Muscle of leg (tissue), 16 donors: ENCODE measurements at places on chromosomes 3 and 15.

- peak; percentile 43 for DNase-seq
These were observed 354.1 kb downstream of the GABRG3 start for GRCh38 chr15:27324886-27325615.

GRCh38 chr3:156741935-156742334, 67.5 kb downstream of the TIPARP start:
- peak; percentile 19 for DNase-seq

DNA sequence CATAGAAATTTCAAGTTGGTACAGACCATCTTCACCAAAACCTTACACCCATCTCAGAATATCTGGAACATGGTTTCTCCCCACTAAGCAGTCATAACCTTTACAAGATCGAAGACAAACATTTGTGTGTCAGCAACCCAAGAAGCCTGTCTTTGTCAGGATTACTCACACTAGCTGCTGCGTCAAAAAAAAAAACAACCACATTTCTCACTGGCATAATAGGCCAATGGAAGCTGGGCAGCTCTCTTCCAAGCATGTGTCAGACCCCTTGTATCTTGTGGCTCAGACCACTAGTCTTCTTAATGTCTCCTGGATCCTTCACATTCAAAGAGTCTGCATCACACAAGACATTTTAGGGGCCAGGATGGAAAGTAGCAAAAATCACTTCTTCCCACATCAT, 266.9 kb upstream of the IGF1R start:
- no peak for DNase-seq

GRCh38 chr3:8164145-8164544, 337.5 kb upstream of the LMCD1 start:
- no peak for DNase-seq

DNA sequence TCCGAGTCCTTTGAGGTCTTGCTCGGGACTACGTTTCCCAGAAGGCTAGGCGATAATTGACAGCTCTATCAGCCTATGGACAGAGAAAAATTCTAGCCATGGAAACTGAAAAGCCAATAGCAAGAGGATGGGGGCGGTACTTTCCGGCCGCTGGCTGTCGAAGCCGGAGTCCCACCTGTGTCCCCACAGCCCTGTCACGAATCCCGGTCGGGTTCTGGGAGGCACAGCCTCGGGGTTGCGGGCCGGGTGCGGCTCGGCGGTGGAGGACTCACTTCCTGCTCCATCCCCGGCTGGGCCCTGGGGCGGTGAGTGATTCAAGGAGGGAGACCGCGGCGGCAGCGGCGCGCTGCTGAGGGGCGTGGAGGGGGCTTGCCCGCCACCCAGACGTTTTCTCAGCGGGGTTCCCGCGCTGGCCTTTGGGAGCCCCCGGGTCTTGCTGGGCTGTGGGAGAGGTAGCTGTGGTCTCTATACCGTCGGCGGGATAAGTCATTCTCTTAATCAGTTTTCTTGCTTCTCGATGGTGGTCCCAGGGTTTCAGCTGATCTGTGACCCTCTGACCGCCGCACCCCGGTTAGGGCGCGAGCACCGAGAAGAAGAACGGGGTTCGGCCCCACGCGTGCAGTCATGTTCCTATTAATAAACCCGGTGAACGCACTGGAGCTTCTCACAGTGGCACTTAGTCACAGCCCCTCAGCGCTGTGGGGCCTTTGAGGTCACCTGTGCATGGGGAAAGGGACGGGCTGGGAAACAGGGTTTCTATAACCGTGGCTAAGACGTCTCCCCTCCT, at the start of gene ZNF774:
TSS of gene ZNF774 (plus strand) at position 178 of the 787 bp plus-strand sequence. CDS start 2,377 bp downstream, outside the sequence.
- peak; percentile 98 for DNase-seq

DNA sequence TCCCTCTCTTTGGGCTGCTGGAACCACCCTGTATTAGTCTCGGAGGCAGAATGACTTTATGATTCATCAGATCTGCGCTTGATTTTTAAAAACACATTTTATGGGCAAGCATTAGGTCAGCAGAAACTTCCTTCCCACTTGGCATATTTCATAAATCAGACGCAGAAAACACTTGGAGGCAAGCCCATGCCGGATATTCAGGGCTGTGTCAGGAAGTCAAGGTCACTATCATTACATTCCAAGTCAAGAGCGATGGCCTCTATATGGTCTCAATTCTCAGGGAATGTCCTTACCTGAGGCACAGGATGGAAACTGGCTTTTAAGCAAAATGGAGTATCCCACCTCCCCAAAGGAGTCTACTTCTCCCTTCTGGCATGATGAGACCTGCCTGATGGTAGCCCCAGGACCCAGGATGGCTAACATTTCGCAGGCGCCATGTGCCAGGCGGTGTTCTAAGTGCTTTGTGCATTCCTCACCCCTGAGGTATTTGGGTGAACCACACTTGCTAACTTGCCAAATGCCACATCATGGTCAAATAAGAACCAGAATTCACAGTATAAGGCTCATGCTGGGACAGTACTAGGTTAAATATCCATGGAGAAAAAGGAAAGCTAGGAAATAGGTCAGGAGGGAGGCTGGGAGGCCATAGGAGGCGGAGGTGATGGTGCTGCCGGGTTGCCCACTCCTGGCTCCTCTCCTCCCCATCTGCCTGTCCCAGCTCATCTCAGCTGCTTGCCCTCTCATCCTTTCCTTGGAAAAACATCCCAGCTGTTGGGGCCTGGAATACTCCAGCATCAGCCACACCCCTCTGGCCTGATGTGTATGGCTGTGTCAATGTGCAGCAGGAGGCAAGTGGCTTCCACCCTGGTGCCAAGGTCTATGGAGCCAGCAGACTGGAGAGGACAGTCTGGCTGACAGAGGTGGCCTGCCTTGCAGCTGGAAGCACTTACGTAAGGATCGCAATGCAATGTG, 18.8 kb downstream of the BCL2L10 start:
- DNase-seq: peak; percentile 82

DNA sequence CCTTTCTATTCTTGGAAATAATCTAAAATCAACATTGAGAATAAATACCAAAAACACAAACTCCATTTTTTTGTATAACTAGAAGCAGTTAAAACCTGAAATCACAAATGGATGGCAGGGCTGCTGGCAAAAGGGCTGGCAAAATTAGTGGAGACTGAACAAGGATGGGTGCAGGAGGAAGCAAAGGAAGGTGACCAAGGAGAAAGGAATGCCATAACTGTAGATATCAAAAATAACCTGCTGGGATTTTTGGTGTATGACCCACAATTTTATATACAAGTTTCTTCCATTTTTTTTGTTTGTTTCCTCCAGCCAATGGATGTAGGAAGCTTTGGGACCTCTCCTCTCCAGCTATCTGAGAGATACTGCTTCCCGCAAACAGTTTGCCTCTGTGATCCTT, 12.7 kb downstream of the CFAP44 start:
- DNase-seq: no peak

- DNase-seq: peak; percentile 86
These were observed 632 bp upstream of the CRELD1 start for GRCh38 chr3:9932843-9933560.

GRCh38 chr3:117404730-117405129, 695.2 kb downstream of the TUSC7 start:
- no peak for DNase-seq

- peak; percentile 53 for DNase-seq
These were observed 33.8 kb downstream of the DRD3 start for GRCh38 chr3:114144909-114145688.

- DNase-seq: no peak
These were observed 19.7 kb upstream of the RORA start for GRCh38 chr15:61248790-61249189.

- DNase-seq: peak; percentile 88
These were observed 2.8 kb downstream of the ADAMTS17 start for GRCh38 chr15:100338971-100339444.

DNA sequence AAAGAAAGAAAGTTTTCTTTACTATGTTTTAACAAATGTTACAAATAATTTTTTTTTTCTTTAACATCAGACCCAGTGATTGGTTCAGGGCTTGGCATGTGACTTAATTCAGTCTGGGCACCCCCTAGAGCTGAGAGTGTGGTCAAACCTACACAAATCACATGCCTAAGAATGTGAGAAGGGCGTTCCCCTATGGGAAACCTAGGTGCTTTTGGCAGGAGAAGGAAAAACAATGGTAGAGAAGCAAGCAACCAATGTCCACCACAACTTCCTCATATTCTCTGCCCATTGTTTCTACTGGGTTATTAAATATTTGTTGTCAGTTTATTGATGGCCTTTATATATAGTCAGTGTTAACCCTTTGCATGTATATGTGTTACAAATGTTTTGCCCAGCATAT, 21.4 kb upstream of the PIAS1 start:
- no peak for DNase-seq

DNA sequence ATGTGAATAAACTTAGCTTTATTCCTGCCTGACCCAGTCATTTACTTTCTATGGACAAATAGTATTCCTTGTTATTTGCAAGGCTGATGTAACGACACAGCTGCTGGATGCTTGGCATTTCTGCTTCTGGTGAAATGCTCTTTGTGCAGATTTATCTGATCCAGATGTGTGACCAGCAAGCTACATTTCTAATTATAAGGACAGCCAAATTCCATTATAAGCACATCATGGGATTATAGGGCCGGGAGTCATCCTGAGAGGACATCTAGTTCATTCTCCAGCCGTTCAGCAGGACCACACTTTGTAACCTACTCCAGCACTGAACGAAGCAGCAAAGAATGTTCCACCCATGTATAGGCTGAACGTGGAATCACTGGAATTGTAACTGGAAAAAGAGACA, 42.9 kb downstream of the FNDC3B start:
- DNase-seq: peak; percentile 99

DNA sequence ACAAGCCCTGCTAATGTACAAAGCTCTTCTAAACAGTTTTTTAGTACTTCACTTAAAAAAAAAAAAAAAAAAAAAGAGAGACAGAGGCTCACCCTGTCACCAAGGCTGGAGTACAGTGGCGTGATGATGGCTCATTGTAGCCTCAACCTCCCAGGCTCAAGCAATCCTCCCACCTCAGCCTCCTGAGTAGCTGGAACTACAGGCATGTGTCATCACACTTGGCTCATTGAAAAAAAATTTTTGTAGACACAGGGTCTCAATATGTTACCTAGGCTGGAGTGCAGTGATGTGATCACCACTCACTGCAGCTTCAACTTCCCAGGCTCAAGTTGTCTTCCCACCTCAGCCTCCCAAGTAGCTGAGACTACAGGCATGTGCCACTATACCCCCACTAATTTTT, 47.6 kb upstream of the HEG1 start:
- DNase-seq: no peak

GRCh38 chr3:159721324-159721723, 267.3 kb upstream of the IL12A start:
- DNase-seq: no peak

- peak; percentile 98 for DNase-seq
These were observed at the start of gene NECTIN3 for GRCh38 chr3:111071257-111072030. TSS of gene NECTIN3 (plus strand) at chr3:111071816. CDS start at chr3:111072018, 202 bp downstream.

- DNase-seq: no peak
These were observed 908.8 kb downstream of the SQOR start for GRCh38 chr15:46543626-46544025.

DNA sequence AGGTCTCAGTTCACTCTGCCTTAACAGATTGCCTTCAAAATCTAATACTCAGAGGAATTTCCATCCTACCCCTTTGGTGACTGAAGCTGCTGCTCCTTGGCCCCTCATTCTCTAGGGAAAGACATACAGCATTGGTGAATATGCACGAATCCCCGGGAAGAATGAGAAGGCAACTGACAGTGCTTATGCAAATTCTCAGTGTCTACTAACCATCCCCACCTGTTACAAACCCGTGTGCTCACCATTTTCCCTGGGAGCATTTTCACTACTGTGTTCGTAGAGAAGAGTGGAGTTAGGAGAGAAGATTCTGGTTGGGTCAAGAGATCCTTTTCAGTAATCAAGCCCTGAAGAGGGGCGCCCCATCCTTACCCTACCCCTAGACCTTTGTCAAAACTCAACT, 37.7 kb downstream of the SYNM start:
- no peak for DNase-seq

DNA sequence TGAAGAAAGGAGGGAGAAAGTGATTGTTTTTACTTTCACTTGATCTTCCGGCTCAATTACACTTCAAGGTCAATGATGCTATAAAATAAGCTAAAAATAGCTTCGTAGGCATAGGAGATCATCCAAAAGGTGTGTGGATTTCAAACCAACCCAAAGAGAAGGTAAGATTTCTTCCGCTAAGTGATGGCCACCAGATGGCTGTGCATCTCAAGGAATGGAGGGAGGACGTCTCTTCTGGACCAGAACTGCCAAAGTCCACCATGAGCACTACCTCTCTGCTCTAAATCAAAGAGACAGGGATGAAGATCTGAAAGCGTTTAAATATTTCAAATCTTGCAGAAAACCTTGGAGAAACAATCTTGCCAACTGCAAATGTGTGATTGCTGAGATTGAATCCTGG, 199.1 kb upstream of the ZPLD1 start:
- no peak for DNase-seq

DNA sequence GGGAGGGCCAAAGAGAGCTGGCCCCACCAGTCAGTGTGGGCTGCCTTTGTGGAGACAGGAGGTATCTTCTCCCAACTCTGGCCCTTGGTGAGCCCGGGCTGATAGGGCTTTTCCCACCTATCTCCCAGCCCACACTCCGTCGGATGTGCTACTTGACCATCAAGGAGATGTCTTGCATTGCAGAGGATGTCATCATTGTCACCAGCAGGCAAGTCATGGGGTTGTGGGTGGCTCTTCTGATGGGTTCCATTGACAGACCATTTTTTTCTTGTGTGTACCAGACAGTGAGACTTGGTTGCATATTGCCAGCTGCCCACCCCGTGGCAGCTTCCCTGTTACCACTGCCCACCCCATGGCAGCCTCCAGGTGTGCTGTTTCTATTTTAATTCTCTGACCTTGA, 3.3 kb downstream of the COPG1 start:
- DNase-seq: no peak

GRCh38 chr3:187941848-187942194, 196.6 kb upstream of the BCL6 start:
- no peak for DNase-seq
